ENCODE measurements at places on chromosomes 13 and 19. TPM values are rescaled to one million over a fixed set of nuclear protein-coding genes. Genes with fewer than 3 reads are reported as not detected.

DNA sequence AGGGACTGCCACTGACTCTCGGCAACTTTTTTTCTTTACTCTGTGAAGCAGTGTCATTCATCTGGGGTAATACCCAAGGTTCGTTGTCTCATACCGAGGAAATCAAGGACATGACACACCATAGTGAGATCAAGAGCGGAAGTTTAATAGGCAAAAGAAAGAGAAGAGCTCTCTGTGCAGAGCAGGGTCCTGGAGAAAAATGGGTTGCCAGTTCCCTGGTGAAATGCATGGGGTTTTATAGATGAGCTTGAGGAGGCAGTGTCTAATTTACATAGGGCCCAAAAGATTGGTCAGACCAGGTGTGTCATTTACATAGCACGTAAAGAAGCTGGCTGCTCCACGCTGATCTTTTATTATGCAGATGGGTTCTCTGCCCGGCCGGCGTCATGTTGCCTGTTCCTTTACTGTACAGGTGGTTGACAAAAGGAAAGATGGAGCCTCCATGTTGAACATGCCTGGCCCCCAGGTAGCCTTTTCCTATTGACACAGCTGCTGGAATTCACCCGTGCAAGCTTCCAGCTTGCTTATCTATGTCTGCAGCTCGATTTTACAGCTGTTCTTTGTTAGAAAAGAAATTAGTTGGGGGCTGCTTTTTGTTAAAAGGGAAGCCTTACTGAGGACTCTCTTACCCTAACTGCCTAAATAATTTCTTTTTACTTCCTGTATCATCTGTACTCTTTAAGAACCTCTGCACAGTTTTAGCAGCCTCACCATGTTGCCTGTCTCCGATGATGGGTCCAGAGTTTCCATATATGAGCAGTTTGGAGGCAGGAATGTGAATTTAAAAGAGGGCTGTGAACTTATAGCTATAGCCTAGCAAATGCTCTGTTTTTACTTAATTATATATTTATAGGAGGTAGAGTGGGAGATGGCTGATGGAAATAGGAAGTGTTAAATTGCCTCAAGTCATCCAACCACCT, 98.0 kb upstream of the DIAPH3 start:
- no peak for DNase-seq

DNA sequence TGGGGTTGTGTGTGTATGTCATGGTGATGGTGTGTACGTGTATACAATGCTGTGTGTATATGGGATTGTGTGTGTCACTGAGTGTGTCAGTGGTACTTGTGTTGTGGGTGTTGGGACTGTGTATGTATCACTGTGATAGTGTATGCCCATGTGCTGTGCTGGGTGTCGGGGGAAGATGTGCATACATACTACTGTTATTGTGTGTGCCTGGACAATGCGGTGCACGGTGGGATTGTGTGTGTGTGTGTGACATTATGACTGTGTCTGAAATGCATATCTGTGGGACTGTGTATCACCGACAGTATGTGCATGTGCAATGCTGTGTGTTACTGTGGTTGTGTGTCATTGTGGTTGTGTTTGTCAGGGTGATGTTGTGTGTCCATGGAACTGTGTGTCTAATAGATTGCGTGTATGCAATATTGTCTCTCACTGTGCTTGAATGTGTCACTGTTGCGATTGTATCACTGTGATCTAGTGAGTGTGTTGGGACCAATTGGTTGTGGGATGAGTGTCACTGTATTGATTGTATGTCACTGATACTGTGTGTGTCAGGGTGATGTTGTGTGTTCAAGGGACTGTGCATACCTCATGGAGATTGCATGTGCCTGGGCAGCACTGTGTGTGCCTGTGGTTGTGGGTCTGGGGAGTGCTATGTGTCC, 11.0 kb upstream of the BBC3 start:
- DNase-seq, result no peak

DNA sequence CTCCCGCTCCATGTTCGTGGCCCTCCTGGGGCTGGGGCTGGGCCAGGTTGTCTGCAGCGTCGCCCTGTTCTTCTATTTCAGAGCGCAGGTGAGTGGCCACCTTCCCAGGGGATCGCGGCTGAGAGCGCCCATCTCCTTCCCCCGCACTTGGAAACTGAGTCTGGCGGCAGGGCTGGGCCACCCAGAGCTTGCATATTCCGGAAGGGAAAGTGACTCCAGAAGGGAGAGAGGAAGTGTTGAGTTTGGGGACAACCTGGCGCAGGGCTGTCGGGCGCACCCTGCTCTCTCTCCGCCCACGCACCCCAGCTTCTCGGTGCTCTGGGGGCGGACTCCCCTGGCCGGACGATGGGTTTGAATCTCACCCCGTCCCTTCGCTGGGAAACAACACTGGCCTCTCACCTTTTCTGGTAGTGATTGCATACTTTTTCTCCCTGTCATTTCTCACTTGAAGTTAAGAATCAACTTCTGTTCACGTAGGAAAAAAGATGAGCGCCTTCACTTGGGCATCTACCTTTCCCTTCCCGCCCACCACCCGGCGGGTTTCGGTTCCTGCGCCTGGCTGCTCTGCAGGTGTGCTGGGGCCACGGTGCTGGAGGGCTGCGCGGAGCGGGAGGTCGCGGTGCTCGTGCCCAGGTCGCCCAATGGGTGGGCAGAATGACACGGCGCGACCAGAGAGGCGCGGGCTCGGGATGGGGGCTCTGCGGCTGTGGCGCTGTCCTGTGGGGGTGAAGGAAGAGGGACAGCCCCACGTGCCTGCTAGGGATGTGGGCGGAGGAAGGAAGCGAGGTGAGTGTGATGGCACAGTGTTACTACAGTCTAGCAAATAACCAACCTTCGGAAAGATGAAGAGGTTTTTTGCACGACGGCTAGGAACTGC, 721 bp downstream of the TNFSF11 start:
- peak; percentile 82 for DNase-seq

The IQCN gene
- 0.40 TPM for total RNA-seq

GRCh38 chr13:60454425-60454824, 57.4 kb downstream of the TDRD3 start:
- no peak for DNase-seq

The PRTN3 gene
- not detected for total RNA-seq

GRCh38 chr19:5424192-5424973, 30.8 kb upstream of the ZNRF4 start:
- no peak for DNase-seq

Data from activated CD4-positive, alpha-beta T cell treated with anti-CD3 and anti-CD28 coated beads for 36 hours (primary cell).